ENCODE measurements at places on chromosomes 7 and 10.
A peak's percentile ranks its signal among the peaks of the same experiment; 100 is the strongest.

GRCh38 chr7:32385316-32385956, 104.7 kb downstream of the LSM5 start:
- DNase-seq = no peak

DNA sequence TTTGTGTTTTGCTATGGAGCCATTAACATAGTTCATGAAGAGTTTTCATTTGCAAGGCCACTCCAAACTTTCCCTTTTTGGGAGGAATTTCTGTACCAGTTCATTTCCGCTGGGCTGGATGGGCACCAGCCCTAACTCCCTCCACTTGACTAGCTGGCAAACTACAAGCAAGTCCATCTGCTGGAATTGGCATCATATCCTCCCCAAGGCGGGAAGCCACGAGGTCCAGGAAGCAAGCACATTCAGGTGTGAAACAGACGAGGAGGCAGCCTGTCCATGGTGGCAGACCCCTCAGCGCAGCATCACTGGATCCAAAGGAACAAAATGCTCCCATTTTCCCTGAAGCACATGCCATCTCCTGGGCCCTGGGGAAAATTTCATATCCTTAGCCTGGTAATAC, 125.8 kb downstream of the ABLIM1 start:
- DNase-seq = no peak

- no peak for DNase-seq
These were observed 114.2 kb downstream of the EGFR start for GRCh38 chr7:55132890-55133551.

GRCh38 chr10:132858121-132859081, 72.5 kb upstream of the NKX6-2 start:
- peak; percentile 31 for DNase-seq

- no peak for DNase-seq
These were observed 85.2 kb upstream of the SEMA3C start for GRCh38 chr7:81004098-81004497.

DNA sequence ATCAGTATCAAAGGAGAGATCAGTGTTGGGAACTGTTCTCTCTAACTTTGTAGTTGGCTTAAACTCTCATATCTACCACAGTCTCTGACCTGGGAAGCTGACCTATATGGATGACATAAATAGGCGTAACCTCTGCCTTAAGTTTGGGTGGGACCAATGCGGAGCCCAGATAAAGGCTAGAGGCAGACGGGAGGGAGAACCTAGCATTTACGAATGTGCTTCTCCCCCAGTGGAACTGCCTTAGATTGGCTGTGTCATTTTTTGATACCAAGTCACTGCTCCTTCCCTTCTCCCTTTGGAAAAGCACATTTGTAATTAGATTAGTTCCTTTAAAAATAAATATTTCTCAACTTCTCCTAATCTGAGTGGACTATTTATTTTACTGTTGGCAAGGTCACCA, 23.7 kb upstream of the LRRN3 start:
- DNase-seq = no peak

DNA sequence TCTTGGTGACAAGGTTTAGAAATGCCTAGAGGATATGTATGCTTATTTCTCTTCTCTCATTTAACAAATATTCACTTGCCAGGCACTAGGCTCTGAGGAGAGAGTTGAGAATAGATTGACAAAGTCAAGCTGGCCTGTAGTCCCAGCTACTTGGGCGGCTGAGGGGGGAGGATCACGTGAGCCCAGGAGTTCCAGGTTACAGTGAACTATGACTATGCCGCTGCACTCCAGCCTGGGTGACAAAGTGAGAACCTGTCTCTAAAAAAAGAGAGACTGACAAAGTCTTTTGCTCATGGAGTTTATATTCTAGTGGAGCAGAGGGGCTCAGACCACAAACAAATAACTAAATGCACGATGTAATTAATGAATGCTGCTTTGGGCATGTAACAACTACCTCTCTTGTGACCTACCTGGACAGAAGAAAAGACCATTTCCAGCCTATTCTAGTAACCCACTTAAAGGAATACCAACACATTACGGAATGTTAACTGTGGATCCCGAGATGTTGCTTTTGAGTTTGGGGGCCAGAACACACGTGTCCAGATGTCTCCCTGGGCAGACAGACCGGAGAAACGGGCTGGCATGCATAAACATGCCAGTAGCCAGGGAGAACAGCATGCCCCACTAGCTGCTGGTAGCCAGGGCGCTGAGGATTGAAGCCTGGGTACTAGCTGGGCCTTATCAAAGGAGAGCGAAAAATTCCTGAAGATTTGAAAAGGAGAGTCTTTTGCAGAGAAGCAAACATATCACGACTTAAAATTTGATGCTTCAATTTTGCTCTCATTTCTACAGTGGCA, 2.6 kb upstream of the BMPR1A start:
- no peak for DNase-seq

GRCh38 chr10:113498997-113499396, 53.9 kb upstream of the HABP2 start:
- DNase-seq = no peak

GRCh38 chr7:87199700-87200450, 19.7 kb downstream of the TMEM243 start:
- no peak for DNase-seq

DNA sequence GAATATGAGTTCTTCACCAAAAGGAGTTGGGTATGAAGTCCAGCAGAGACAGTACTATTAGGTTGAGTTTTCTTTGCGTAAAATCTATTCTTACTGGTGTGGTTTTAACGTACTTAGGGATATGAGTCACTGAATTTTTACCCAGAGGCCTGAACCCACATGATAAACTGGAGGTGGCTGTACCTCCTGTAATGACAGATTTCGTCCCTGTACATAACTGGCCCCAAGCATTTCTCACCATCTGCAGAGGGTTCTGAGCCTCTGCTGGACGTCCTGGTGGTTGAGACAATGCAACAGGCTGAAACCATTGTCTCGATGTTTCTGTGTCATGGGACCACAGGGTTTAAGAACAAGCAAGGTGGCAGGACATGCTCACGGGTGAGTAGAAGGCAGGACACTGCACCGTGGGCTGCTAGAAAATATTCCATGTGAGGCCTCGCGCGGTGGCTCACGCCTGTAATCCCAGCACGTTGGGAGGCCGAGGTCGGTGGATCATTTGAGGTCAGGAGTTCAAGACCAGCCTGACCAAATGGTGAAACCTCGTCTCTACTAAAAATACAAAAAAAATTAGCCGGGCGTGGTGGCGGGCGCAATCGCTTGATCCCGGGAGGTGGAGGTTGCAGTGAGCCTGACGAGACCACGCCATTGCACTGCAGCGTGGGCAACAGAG, 233.9 kb downstream of the DNAJB6 start:
- DNase-seq = no peak

- no peak for DNase-seq
These were observed 313.3 kb upstream of the AKR1E2 start for GRCh38 chr10:4512671-4513240.

DNA sequence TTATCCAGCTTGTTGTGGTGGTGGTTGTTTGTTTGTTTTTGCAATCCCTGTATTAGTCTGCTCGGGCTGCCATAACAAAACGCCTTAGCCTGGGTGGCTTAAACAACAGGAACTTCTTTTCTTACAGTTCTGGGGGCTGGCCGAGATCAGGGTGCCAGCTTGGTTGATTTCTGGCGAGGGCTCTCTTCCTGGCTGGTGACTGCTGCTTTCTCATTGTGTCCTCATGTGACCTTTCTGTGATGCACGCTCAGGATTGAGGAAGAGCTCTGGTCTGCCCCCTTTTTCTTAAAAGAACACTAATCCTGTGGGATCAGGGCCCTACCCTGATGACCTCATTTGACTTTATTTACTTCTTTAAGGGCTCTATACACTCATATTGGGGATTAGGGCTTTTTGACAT, 107.1 kb upstream of the NRP1 start:
- DNase-seq = no peak

DNA sequence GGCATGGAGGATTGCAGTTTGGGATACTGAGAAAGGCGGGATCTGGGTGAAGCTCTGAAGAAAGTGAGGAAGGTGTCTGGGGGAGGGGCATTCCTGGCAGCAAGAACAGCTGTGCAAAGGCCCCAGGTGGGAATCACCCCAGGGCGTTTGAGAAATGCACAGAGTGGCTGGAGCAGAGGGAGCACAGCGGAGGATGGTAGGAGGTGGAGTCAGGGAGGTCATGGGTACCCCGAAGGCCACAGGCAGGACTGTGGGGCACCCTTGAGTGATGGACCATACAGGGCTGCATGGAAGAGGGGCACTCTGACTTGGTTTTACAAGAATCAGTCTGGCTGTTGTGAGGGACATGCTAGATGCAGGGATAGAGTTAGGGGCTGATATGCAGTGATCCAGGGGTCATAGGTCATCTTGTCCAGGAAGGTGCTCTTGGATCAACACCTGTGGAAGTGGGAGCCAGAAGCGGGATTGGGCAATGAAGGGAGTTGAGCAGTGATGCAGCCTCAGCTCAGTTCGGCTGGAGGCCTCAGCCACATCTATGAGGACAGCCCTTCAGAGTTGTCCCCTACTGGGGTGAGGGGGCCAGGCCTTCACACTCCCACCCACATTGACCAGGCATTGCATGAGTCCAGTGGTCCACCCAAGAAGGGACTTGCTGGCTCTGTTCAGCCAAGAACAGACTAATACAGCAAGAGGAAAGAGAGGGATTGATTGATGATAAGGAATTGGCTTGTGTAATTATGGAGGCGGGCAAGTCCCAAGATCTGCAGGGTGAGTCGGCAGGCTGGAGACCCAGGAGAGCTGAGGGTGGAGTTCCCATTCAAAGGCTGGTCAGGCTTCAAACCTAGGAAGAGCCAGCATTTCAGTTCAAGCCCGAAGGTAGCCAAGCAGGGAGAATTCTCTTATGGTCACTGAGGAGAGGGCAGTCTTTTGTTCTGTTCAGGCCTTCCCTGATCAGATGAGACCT, 48.7 kb downstream of the TSPAN15 start:
- DNase-seq = no peak

GRCh38 chr10:3950676-3951275, 165.8 kb upstream of the KLF6 start:
- no peak for DNase-seq

DNA sequence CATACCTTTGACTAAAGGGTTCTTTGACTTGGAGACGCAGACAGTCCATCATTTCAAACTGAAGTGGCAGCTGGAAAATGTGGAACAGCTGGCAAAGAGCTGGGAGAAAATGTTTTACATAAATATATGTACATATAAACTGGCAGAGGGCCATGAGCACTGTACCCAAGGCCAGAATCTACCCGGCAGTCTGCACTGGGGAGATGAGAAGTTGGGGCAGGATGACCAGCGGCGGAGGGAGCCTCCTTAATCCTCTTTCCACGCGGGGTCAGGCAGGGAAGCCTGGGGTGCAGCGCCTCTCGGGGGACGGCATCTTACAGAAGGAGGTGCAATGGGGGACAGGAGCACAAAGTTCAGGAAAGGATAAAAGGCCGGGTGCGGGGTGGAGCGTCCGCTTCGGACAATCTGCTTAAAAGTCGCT, 1.3 kb downstream of the GLI3 start:
- DNase-seq = no peak

DNA sequence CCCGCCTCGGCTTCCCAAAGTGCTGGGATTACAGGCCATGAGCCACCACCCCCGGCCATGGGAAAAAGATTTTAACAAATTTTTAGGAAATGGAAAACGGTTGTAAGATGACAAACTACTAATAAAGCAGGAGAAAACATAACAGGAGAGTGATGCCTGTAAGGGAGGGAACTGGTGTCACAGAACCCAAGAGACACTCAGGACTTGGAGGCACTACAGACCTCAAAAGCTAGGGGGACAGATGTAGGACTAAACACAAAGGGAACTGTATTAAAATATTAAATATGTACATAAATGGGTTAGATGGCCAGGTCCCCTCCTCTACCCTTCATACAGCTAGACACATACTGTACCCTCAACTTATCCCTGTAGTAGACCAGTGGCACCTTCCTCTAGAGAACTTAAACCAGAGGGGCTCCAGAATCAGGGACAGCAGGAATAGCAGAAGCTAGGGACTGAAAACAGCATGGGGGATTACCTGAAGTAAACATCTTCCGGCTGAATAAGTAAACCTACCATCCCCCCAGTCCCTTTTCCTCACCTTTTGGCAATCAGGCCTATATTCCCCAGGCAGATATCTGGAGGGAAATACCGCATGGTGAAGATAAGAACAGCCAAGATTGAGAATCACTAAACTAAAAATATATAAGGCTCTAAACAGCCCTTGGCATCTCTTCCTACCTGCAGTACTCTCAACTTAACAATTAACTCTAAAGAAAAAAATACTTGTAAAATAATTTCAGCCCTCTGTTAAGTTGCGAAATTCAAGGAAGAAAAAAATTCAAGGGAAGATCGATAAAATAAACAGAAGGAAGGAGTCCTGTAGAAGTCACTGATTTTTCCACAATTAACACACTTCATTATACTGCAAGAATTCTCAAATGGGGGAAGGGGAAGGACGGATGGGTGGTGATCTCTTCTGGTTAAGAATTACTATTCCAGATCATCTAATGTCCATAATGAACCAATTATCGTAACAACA, 15.5 kb downstream of the TM9SF3 start:
- no peak for DNase-seq

DNA sequence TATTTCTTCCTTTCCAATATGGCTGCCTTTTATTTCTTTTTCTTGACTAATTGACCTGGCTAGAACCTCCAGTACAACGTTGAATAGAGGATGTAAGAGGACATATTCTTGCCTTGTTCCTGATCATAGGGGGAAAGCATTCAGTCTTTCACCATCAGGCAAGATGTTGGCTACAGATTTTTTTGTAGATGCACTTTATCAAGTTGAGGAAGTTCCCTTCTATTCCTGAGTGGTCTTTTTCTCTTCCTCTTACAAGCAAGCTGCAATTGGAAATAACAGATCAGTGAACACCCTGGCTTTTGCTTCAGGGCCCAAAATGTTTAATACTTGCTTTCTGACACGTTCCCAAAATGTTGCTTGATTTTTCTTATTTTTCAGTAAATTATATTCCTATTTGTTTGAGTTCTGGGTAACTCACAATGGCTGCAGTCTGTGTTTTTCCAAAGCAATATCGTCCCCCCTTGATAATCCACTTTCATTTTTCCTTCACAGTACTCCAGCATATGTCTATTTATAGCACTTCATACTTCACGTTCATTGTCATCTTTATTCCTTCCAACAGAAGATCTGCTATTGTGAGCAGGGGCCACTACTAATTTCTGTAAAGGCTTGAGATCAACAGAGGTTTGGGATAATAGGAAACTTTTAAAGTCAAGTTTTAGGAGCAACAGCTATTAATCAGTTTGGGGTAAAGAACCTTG, 11.7 kb downstream of the CPEB3 start:
- no peak for DNase-seq

- DNase-seq = no peak
These were observed 129.9 kb downstream of the ADCY1 start for GRCh38 chr7:45703911-45704682.

GRCh38 chr10:131738396-131738735, 162.4 kb upstream of the PPP2R2D start:
- no peak for DNase-seq

GRCh38 chr7:100091411-100092181, 2.8 kb downstream of the COPS6 start:
- no peak for DNase-seq

- no peak for DNase-seq
These were observed 179.2 kb upstream of the BET1 start for GRCh38 chr7:94183289-94183749.

- no peak for DNase-seq
These were observed 186.5 kb downstream of the ELMO1 start for GRCh38 chr7:37262181-37262580.

- no peak for DNase-seq
These were observed 162.0 kb upstream of the RHEB start for GRCh38 chr7:151681726-151682125.

- no peak for DNase-seq
These were observed 63.4 kb upstream of the BET1 start for GRCh38 chr7:94067506-94067905.

- DNase-seq = no peak
These were observed 1.9 kb upstream of the MYH16 start for GRCh38 chr7:99270702-99271101.

GRCh38 chr7:67821116-67821515, 824.5 kb downstream of the TYW1 start:
- no peak for DNase-seq
